ENCODE measurements at places on chromosomes 6 and 20.

- no peak overlapping the region for H3K4me3 ChIP-seq
- peaks cover 17% of the 10 kb centered on the region for H3K4me1 ChIP-seq
- peak overlapping the region; percentile 69 for H3K27ac ChIP-seq
- peak; percentile 58 for DNase-seq
Measured at GRCh38 chr20:50580016-50580747, 70.0 kb downstream of the PTPN1 start.

DNA sequence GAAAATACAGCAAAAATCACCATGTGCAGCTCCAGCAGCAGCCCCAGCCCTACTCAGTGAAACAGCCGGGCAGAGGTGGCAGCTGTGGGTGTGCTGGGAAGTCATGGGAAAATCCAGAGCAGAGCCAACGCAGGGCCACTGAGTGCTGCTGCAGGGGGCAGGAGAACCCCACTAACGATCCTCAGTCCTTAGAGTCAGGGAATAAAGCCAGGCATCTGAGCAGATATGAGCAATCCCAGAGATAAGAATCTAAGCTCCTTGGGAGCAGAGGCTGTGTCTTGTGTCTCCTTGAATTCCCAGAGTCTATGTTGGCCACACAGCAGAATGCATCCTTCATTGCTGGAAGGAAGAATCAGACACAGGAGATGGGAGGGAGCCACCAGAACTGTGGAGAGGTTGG, 493.1 kb upstream of the MAP3K7 start:
- no peaks in the 10 kb centered on the region for H3K36me3 ChIP-seq
- no peak overlapping the region for H3K27ac ChIP-seq
- no peaks in the 10 kb centered on the region for H3K4me1 ChIP-seq

GRCh38 chr6:150038202-150039062, 13.1 kb upstream of the RAET1L start:
- H3K4me3 ChIP-seq: no peak overlapping the region
- no peak overlapping the region for H3K27ac ChIP-seq
- H3K4me1 ChIP-seq: peaks cover 9% of the 10 kb centered on the region
- DNase-seq: no peak

DNA sequence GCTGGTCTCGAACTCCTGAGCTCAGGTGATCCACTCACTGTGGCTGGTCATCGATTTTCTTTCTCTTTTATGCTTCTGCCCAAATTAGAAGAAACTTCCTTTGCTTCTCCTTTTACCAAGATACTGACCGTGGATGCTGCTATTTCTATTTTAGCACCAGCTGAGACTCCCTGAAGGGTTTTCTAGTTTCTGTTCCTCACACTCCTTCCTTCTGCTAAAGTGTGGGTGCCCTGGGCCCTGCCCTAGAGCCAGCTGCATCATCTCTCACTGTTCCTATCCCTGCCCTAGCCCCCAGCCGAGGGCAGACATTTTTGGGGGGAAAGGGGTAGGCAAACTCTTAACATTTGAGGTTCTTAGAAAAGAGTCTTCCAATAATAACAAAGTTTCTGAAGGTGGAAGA, 6.3 kb downstream of the SMOC2 start:
- H3K36me3 ChIP-seq: no peaks in the 10 kb centered on the region
- H3K4me1 ChIP-seq: no peaks in the 10 kb centered on the region
- peaks cover 72% of the 10 kb centered on the region for H3K27me3 ChIP-seq
- DNase-seq: no peak
- H3K27ac ChIP-seq: no peak overlapping the region

DNA sequence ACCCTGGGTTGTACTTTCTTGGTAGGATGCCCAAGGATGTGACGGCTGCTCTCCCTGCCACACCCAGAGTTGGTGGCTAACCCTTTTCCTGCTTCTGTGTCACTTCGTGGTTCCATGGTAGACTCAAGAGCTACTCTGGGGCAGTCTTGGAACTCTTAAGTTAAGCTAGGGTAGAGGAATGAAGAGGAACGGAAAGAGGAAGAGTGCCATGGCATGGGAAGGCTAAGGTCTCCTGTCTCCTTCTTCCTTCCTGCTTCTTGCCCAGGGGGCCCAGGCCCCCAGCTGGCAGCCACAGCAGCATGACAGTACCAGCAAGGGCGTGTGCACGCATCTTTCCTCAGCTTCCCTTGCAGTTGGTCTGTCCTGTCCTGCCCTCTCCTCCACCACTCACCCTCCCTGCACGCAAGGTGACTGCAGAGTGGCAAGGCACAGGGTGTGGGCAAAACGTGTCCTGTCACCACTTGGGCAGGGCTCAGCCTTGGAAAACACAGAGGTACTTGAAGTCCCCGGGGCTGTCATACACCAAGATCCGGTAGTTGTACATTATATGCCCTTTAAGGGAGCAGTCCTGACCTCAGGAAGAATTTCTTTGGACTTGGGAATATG, 39.8 kb upstream of the TGM3 start:
- no peak for DNase-seq
- peaks cover 6% of the 10 kb centered on the region for H3K27me3 ChIP-seq
- no peak overlapping the region for H3K27ac ChIP-seq

- H3K27ac ChIP-seq: no peak overlapping the region
- DNase-seq: no peak
- H3K27me3 ChIP-seq: no peaks in the 10 kb centered on the region
- H3K4me3 ChIP-seq: no peak overlapping the region
Measured at GRCh38 chr20:44719841-44720240, 4.7 kb downstream of the CCN5 start.

GRCh38 chr6:164532198-164533044, 777.0 kb downstream of the C6orf118 start:
- DNase-seq: no peak
- H3K4me1 ChIP-seq: no peaks in the 10 kb centered on the region
- no peak overlapping the region for H3K27ac ChIP-seq
- H3K27me3 ChIP-seq: no peaks in the 10 kb centered on the region
- H3K36me3 ChIP-seq: no peaks in the 10 kb centered on the region

DNA sequence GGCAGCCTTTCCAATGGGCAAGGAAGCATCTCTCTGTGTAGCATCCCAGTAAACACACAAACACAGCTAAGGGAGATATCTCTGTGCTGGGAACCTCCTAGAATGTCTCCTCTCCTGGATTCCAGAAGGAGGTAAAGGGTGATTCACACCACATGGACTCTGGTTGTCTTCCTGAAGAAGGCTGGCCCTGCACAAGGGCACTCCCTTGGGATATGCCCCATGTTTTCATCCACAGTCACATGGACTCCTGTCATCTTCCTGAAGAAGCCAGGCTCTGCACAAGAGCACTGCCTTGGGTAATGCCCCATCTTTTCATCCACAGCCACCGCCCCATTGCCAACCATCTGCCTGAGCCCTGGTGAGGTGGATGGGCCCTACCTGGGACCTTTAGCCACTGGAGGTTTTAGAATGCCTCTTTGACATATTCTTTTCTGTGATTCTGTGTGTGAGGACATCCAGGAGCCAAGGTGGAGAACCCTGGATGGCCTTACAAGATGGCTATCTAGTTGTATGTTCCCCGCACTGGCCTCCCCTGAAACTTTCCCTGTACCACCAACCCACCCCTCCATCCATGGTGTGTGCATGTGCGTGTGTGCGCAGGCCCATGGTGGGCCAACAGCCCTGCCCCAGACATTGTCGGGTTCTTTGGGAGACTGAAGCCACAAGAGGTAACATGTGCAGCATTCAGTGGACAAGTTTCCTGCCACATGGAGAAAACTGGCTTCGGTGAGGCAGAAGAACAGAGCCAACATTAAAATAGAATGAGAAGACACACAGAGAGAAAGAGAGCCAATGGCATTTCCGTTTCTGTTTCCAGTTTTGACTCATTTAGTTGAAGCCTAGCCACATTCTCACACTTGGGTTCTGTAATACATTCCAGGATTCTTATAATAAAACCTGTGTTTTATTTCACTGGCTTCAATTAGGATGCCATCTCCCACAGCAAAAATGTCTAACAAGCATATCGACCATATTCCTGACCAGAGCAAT, 110.2 kb upstream of the CST7 start:
- H3K27ac ChIP-seq: no peak overlapping the region
- peaks cover 5% of the 10 kb centered on the region for H3K4me1 ChIP-seq
- DNase-seq: no peak
